ENCODE measurements at places on chromosomes 4 and X.

DNA sequence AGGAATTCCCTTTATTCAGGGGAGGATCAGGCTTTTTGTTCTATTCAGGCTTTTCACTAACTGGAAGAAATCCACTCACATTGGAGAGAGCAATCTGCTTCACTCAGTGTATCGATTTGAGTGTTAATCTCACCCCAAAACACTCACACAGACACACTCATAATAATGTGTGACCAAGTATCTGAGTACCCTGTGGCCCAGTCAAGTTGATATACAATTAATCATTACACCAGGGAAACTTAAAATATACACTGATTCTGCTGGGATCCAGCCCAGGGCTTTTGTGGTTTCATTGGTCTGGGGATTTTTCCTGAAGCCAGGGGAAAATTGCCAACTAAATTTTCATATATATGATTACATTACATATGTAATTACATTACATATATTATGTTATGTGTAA lies 44.0 kb upstream of the GATB start:
- no peak for DNase-seq

DNA sequence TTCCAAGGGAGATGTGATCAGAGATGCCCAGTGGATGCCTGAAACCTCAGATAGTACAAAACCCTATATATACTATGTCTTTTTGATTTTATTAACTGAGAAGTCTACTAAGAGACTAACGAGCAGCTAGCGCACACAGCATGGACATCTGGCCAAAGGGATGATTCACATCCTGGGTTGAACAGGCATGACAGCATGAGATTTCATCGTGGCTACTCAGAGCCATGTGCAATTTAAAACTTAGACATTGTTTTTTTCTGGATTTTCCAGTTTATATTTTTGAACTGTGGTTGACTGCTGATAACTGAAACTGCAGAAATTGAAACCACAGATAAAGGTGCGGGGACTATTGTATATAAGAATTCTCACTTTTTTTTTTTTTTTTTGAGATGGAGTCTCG lies 2252.9 kb upstream of the AGA start:
- no peak for DNase-seq

GRCh38 chrX:66013194-66013816 lies 26.6 kb downstream of the VSIG4 start:
- no peak for DNase-seq

GRCh38 chr4:64940698-64941097 lies 531.4 kb upstream of the TECRL start:
- peak; percentile 67 for DNase-seq

- DNase-seq: no peak
Observed at GRCh38 chr4:42942216-42942615, 49.7 kb downstream of the GRXCR1 start.

- DNase-seq: peak; percentile 57
Observed at GRCh38 chr4:159425737-159426305, 322.9 kb downstream of the RAPGEF2 start.

DNA sequence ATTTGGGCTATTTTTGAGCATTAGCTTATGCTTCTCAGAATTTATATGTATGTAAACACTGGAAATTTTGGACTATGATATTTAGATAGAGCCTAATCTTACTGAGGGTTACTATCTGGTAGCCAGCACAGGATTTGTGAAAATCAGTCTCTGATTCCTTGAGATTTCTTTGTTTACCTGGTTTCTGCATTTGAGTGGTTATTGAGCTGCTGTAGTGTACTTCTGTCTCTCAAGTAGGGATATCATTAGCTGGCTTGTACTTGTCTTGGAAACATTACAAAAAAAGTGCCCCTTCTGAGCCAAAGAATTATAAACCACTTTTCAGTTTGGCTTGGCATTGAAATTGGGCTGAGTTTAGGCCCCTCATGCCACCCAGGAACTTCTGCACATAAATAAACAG lies 49.7 kb downstream of the TLL1 start:
- no peak for DNase-seq

GRCh38 chr4:27270435-27270834 lies 409.8 kb downstream of the STIM2 start:
- no peak for DNase-seq

GRCh38 chr4:23654791-23655190 lies 235.1 kb downstream of the PPARGC1A start:
- DNase-seq: no peak

- DNase-seq: no peak
Observed at GRCh38 chr4:4862665-4863482, 3.4 kb downstream of the MSX1 start.

- no peak for DNase-seq
Observed at GRCh38 chr4:169987327-169988228, 38.6 kb downstream of the MFAP3L start.

DNA sequence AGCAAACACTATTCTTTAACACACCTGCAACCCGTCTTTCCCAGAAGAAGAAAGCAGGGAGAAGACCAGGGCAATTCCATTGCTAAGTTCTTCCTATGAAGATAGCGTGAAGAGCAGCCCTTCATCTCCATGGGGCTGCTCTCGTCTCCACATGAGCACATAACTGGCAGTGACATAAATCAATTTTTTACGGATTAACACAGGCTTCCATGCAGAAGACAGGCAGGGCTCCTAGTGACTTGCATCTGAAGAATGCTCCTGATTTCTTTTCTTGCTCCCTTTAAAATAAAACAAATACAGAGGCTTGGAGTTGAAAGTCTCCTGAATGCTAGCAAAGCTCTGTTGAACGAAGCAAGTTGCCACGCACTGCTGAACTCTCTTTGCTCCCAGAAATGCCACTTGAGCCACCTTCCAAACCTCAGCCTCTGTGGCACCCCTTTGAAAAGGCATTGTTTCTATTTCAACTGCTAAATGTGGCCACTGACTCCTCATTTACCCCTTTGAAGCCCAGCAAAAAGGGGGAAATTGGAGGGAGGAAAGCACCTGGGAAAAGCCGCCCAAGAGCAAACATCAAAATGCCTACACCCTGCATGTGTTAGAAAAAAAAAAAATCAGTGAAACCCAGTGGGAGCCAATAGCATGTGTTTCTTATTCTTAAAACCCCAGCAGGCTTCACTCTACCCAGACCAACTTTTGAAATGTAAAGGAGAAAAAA lies 383.7 kb downstream of the IDS start:
- DNase-seq: no peak

DNA sequence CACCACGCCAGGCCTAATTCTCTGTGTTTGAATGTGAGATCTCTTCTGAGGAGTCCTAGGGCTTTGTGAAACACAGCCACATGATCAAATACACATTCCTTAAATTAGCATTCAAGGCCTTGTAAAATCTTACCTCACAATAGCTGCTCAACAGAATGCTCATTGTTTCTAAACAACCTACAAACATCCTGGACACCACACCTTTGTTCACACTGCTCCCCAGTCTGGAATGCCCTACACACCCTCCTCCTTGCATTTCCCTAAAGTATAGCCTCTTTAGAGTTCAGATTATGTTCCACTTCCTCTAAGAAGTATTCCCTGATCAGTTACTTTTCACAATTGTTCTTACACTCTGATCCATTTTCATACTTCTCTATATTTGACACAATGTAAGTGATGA lies 110.6 kb downstream of the AGTR2 start:
- no peak for DNase-seq

DNA sequence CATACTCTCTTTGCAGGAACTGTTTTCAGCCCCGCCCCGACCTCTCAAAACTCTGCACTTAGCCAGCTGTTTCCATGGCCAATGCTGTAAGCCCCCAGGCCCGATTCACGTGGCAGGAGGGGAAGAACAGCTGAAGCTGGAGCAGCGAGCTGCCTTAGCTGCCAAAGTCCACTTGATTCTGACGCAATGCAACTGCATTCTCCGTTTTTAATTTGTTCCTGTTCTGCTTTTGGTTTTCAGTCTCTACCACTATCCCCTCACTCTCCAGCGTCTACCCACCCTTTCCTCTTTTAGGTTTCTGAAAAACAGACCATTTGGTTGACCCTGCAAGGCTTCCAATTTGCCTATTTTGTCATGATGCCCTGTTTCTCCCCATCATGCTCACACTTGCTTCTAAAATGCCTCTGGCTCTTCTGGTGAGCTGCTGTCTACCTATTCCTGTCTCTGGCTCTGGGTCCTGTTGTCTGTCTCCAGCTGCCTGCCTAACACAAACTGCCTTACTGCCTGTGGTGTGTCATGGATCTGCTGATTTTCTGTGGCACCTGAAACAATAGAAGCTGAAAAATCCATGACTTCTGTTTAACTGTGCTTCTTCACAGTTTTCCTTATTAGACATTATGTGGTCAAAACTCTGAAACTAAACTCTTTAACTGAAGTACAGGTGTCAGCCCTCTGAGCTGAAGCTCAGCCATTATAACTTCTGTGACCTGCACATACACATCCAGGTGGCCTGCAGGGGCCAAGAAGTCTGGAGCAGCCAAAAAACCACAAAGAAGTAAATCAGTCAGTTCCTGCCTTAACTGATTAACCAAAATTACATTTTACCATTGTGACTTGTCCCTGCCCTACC lies 160.5 kb upstream of the AGTR2 start:
- no peak for DNase-seq

- no peak for DNase-seq
Observed at GRCh38 chrX:106606571-106606970, 5.2 kb upstream of the RADX start.

DNA sequence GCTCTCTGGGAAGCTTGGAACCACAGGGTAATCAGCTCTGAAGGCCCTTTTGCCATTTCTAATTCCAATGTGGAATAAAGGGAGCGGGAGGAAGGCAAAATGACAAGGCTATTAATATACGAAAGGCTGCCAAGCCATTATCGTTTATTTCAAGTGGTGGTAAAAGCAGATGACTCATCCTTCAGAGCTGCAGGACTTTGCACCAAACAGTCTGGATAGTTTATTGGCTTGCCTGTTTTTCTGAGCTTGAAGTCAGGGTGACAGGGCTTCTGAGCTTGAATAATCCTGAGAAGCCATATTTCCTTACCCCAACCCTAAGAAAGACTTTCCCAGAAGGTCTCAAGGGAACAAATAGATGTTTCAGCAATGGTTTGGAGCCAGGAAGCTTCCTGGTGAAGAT lies 7.7 kb upstream of the GABRE start:
- DNase-seq: no peak

DNA sequence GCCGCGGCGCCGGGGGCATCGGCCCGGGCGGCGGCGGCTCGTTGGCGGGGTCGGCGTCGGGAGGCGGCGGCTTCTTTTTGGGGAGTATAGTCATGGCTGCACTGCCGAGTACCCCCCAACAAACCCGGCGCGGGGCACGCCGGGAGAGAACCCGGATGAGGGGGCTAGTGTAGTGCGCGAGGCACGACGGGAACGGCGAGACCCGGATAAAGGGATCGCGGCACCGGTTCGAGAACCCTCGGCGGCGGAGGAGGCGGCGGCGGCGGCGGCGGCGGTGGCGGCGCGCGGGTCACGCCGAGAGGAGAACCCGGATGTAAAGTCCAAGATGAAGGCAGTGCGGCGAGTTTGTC lies at the start of gene OTUD5:
Gene OTUD5, minus strand, starts transcription at position 131 of the 350 bp plus-strand sequence. Its CDS starts 37 bp downstream, at position 94.
- peak; percentile 25 for DNase-seq

DNA sequence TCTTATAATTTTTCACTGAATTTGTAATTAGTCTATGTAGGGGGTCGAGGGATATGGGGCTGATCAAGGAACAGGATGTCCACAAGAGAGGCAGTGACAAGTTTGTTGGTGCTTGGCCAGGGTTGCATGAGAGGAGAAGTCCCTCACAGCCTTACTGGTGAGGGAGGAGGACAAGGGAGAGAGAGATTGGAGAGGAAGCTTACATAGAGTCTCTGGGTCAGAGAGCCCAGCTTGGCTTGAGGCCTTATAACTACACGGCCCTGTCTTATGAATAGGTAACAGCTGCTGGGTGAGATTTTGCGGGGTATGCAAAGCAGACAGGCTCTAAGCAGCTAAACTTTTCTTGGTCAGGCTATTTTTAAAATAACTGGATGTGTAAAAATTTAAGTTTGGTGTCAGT lies 37.9 kb upstream of the OTUD4 start:
- DNase-seq: no peak

DNA sequence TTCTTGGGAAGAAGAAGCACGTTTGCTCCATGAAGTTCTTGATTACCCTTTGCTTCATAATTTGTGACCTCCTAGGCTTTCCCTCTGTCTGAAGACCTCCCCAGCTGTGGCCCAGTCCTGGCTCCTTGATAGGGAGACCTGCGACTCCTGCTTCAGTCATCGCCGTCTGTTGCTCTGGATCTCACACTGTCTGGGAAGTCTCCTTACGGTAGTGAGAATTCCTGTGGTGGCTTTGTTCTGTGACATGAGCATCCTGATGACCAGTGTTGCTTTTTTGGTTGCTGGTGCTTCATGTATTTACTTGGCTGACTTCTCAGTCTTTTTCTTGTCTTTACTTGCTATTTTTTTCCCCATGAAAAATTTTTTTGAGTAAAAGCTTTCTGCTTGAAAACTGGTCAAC lies 44.2 kb downstream of the JADE1 start:
- DNase-seq: no peak

GRCh38 chr4:41363384-41363981 lies 106.8 kb downstream of the UCHL1 start:
- peak; percentile 19 for DNase-seq

- DNase-seq: peak; percentile 24
Observed at GRCh38 chrX:70196961-70197720, 19.9 kb downstream of the DGAT2L6 start.

GRCh38 chr4:76987153-76987591 lies 37.6 kb downstream of the SEPTIN11 start:
- no peak for DNase-seq

DNA sequence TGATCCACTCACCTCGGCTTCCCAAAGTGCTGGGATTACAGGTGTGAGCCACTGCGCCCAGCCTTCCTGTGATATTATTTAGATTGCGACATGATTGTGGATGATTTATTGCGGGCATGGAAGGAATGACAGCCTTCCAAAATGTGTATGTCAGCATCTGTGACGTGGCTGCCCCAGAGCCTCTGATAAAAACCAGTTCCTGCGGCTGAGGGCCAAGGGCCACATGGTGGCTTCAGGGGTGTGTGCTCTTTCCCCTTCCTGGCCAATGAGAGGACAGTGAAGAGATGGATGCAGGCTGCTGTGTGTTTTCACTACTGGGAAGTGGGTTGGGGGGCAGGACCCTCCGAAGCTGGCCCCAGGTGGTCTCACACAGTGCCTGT lies 57.4 kb upstream of the HGFAC start:
- no peak for DNase-seq

DNA sequence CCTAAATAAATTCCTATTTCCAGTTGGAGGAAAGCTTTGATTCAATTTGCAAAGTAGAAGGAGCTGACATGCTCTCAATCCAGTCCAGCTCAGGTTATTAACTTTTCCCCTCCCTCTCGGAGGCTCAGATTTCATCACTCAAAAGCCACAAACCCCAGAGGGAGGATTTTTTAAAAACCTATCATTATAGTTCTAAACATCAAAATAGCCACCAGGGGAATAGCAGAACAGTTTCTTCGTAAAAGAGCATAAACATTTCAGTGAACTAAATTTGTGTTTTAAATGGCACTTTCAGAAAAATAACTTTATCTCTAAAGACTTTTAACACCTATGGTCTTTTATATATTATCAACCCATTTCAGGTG lies 8.8 kb downstream of the GPRIN3 start:
- DNase-seq: peak; percentile 71

DNA sequence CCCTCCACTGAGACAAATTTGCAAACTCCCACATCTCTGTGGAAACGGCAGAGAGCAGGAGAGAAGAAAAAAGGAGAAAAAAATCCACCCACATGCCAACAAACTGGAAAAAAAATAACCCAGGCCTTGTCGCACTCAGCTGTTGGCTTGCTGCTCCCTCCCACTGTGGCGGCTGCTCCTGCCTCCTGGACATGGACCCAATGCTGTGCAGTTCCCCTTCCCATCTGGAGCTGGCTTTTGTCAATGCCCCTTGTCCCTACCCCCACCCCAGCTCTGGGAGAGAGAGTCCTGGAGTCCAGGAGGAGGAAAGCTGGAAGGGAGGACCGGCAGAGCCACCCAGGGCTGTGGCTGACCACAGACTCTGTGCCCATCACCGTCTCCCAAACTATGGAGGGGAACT lies 50.8 kb upstream of the IQSEC2 start:
- no peak for DNase-seq

- no peak for DNase-seq
Observed at GRCh38 chr4:174549721-174550120, 27.4 kb upstream of the HPGD start.
